NCI-H345 (cell line): ENCODE measurements at places on chromosomes 7 and 10.

GRCh38 chr10:18233775-18234174 is 93.6 kb downstream of the CACNB2 start:
- no peak for DNase-seq

GRCh38 chr10:45147000-45147399 is 146.3 kb downstream of the ZNF22 start:
- no peak for DNase-seq

- DNase-seq, result no peak
These were observed 221.2 kb downstream of the ADRA2A start for GRCh38 chr10:111298031-111298430.

DNA sequence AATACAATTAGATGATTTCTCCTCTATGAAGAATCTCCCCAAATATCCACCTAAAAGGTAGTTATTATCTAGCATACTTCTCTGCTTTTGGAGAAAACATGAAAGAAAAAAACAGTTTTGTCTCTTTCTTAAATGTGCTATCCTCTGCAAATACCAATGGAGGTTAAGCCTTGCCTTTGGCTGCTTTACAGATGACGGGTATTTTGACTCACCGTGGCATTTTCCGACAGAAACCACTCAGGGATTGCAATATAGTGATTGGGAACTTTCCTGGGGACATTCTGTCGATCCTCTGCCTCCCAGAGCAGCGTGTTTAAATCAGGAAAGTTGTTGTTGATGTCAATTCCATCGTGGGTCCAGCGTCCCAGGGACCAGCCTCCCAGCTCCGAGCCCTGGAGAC is 100.6 kb downstream of the GPR26 start:
- DNase-seq, result no peak
